ENCODE measurements at places on chromosomes 16 and 17. TPM values are rescaled to one million over a fixed set of nuclear protein-coding genes. Genes with fewer than 3 reads are reported as not detected.

TOM1L1 gene
- 13.1 TPM for total RNA-seq

ZPBP2 gene
- total RNA-seq, result not detected

GJD3 gene
- 1.2 TPM for total RNA-seq

SCGB1C2 gene
- total RNA-seq, result not detected

ACSM2A gene
- not detected for total RNA-seq

AKAP1 gene
- 10.7 TPM for total RNA-seq

GP1BA gene
- not detected for total RNA-seq

CSH2 gene
- not detected for total RNA-seq

PRDM7 gene
- not detected for total RNA-seq

CHST4 gene
- not detected for total RNA-seq

TCAP gene
- total RNA-seq, result not detected

HLF gene
- not detected for total RNA-seq

IL17C gene
- total RNA-seq, result not detected

CMTM2 gene
- not detected for total RNA-seq

UBALD2 gene
- total RNA-seq, result 6.4 TPM

GLIS2 gene
- 2.9 TPM for total RNA-seq

KRT20 gene
- not detected for total RNA-seq

TLCD3B gene
- not detected for total RNA-seq

C16orf46 gene
- total RNA-seq, result not detected

CCDC200 gene
- not detected for total RNA-seq

YPEL2 gene
- total RNA-seq, result 6.6 TPM

TPSG1 gene
- total RNA-seq, result not detected

CCL8 gene
- not detected for total RNA-seq

RGS11 gene
- total RNA-seq, result 7.0 TPM

CYB5D1 gene
- total RNA-seq, result 11.0 TPM

LPO gene
- total RNA-seq, result not detected

KRT26 gene
- total RNA-seq, result not detected

RNF43 gene
- not detected for total RNA-seq

SLC12A3 gene
- total RNA-seq, result not detected

CBX1 gene
- 67.7 TPM for total RNA-seq

MT4 gene
- not detected for total RNA-seq

SRP68 gene
- 28.8 TPM for total RNA-seq

TMEM132E gene
- total RNA-seq, result 0.11 TPM

ADAP2 gene
- total RNA-seq, result not detected

MAP1LC3B gene
- 43.3 TPM for total RNA-seq

KRTAP1-5 gene
- total RNA-seq, result 49.2 TPM

SULT1A1 gene
- total RNA-seq, result not detected

TNP2 gene
- total RNA-seq, result not detected

ADAD2 gene
- not detected for total RNA-seq
